ENCODE measurements at places on chromosomes 12 and 14. TPM values are rescaled to one million over a fixed set of nuclear protein-coding genes. Genes with fewer than 3 reads are reported as not detected.

DNA sequence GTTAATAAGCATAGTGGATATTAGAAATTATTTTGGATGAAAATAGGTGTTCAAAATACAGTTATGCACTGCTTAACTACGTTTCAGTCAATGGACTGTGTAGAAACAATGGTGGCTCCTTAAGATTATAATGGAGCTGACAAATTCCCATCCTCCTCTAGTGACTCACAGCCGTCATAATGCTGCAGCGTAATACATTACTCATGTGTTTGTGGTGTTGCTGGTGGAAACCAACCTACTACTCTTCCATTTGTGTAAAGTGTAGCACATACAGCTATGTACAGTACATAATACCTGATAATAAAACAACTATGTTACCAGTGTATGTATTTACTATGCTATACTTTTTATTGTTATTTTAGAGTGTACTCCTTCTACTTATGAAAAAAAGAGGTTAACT is 111.2 kb upstream of the TMCC3 start:
- DNase-seq, result peak; percentile 9

- no peak for DNase-seq
Measured at GRCh38 chr14:52871606-52872005, 79.2 kb downstream of the FERMT2 start.

- no peak for DNase-seq
Measured at GRCh38 chr14:58054100-58054499, 97.9 kb downstream of the ARMH4 start.

DNA sequence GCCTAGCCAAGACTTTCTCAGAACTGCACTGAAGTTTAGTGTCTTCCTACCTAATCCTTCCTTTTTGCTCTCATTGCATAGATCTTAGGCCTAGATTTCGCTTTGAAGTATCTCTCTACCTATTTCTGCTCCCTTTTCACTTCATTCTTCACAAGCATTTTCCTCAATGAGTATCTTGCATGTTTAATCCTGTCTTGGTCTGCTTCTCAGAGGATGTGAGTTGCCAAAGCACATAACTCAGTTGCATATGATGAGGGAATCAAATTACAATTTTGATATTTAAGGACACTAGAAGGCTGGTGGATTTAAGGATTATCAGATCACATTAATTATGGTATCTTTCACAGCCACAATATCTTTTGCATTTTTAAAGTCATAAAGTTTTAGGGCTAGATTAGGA is 195.5 kb upstream of the DAAM1 start:
- no peak for DNase-seq

GRCh38 chr14:64444984-64445845 is 20.1 kb upstream of the AKAP5 start:
- DNase-seq, result no peak

DNA sequence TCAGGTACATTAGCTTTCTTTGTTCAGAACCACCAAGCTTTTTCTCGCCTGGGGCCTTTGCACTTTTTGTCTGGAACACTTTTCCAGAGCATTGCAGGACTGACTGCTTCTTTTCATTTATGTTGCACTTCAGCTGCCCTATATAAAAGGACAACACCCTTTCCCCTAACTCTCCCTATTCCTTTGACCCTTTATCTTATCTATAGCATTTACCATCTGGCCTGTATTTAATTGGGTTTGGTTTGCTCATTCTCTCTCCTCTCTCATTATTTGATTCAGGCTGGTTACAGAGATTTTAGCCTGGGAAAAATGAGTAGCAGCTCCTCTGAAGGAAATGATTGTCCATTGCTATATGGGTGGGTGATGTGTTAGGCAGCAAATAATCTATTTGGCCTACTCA is 165.4 kb downstream of the KICS2 start:
- DNase-seq, result no peak

DNA sequence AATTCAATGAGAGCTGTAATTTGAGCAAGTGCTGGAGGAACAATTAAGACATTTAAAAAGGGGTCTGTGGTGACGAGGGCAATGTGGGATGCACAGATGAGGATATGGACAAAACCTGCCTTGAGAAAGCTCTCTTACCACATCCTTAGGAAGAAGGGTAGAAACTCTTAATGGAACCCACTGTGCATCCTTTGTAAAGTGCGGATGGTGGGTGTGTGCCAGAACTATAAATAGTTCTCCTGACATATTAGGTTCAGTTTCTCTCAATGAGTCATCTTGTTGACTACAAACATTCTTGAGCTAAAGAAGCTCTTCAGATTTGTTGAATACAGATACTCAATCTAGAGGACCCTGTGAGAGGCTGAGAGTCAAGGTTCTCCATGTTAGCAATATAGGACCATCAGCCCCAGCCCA is 106.1 kb upstream of the ANO4 start:
- DNase-seq, result no peak

The OSBPL8 gene
- polyA plus RNA-seq, result 25.6 TPM

DNA sequence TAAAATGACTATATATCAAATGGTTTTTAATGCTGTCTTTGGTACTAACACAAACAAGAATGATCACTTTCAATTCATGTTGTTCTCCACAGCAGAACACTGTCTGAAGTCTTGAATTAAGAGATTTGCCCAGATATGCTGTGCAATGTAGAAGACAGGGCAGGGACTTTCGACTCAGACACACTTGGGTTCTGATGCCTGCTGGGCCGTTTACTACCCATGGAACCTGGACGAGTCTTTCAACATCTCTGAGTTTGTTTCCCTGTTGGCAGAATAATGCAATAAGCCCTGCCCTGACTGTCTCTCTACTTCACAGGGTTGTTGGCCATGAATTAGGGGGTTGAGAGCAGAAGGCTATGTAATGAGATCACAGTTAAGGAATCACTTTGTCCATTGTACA is 162.6 kb upstream of the TMPO start:
- DNase-seq, result no peak

The GPR135 gene
- polyA plus RNA-seq, result 1.6 TPM

- DNase-seq, result no peak
Measured at GRCh38 chr12:52874573-52875435, 26.0 kb upstream of the KRT78 start.

GRCh38 chr12:92070864-92071445 is 74.7 kb downstream of the BTG1 start:
- no peak for DNase-seq

The PRB2 gene
- not detected for polyA plus RNA-seq

DNA sequence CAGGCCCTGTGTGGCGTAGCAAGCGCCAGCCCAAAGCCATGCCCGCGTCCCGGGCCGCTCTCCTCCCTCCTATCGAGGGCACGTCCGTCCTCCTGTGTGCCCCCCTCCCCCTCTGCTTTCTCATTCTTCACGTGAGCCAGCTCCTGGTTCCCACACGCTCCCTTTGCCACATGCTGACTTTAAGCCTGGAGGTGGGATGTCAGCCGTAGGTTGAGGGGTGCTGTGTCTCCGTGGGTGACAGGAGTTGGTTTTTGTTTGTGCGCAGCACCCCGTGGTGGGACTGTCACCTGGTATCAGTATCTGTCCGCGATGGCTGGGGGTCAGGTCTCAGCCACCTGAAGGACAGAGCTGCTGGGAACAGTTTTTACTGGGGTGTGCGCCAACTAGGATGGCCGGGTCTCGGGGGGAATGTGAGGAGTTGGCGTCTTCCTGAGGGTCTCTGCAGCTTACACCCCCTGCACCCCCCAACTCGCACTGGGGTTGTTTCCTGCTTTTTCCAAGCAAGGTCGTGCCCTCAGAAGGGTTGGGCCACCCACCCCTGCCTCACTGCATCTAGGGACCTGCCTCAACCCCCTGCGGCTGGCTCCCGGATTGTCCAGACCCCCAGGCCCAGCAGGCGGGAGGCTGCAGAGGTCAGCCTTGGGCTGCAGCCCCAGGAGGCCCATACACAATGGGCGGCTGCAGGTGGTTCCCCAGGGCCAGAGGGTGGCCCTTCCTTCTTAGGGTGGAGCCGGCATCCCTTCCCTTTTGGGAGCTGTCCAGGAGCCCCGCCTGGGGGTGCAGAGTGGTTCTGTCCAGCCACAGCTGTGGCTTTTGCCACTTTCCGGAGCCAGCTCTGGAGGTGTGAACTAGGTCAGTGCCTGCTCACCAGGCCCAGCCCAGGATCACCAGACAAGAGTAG is 7.3 kb downstream of the ULK1 start:
- DNase-seq, result no peak

The CYP46A1 gene
- polyA plus RNA-seq, result not detected

DNA sequence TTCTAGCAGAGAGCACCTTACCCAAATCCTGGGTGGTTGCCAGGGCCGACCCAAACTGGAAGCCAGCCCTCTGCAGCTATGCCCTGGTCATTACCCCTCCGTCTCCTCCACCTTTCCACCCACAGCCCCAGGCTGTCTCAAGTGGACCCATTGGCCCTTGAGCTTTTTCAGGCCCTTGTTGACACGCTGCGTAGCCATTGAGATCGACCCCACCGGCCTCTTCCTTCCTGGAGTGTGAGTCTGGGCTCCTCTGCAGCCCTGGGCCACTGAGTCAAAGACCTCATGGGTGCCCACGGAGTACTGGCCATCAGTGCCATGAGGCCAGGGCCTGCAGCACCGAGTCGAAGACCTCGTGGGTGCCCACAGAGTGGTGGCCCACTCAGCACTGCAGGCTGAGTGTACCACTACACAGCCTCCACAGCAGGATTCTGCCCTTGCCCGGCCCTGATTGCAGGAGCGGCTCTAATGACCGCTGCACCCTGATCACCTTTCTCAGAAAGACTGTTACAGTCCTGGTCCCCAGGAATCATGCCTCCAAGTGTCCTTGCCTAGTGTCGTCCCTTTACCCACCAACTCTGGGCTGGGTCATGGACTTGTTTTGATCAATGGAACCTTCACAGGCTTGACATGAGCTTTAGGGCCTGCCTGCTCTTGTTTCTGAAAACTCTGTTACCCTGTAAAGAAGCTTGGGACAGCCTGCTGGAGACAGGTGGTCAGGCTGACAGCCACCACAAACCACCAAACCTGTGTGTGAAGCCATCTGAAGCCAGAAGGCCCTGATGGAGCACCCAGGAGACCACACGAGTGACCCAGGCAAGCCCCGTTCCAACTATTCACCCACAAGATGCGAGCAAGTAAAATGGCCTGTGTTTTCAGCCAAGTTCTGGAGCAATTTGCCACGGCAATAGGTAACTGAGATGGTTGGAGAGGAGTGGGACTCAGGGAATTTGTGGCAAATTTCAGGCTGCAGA is 39.6 kb upstream of the TRAF3 start:
- no peak for DNase-seq

The GDF3 gene
- polyA plus RNA-seq, result not detected

GRCh38 chr12:49979016-49979586 is 6.4 kb downstream of the AQP6 start:
- DNase-seq, result no peak

DNA sequence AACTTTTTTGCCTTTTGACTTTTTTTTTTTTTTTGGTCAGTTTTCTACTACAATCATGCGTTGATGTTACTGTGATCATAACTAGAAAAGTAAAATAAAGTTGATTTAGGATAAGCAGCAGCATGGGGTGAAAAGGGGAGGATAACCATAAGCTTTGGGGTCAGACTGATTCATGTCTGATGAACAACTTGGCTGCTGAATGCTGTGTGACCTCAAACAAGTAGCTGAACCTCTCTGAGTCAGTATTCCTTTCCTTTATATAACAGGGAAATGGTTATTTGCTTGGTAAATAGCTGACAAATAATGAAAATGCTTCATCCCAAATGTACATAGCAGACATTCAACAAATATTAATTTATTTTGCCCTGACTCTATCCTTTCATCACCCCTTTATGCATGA is 413.0 kb downstream of the VRK1 start:
- DNase-seq, result no peak

DNA sequence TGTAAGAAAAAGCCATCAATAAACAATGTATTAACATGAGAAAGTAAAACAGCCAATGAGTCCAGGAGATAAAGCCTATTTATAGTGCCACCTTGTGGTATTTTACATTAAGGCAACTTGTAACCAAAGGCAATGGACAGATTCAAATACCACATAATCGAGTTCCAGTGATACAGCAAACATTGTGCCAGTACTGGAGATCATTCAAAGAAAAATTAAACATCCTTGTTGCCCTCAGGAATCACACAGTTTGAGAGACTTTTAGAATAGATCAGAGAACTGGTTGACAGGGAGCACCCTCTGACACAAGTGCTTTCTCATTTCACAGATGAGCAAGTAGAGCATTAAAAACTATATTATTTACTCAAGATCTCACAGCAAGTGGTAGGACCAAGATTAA is 98.1 kb downstream of the DDHD1 start:
- peak; percentile 34 for DNase-seq

DNA sequence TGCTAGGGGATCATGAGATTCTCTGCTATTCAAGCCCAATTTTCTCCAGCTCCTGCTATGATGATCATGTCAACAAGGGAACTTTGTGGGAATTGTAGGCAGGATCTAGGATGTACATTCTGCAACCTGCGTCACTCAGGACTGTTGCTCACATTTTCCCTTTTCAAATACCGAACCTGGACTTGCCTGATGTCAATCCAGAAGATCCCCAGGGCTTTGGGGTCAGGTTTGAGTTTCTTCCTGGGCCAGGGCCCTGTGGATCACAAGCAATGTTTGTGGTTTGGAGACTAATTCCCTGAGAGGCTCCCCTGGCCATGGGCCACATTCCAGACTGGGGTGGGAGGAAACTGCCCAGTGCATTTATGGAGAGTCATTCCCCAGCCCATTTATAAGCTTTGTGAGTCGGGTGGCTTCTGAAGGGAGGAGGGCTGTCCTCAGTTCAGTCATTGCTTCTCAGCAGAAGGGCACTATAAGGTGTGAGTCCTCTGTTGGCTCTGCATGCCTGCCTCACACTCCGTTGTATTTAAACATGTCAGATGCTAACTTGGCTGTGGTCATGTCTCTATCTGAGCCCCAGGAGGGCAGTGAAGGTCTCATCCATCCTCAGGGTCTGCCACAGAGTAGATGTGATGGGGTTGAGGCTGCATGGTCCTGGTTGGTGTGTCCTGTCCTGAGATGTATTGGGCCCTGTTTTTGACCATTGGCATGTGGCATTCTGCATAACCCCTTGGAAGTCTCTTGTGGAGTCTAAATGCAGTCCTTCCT is 6.5 kb downstream of the KRT86 start:
- no peak for DNase-seq
